ENCODE measurements at places on chromosomes 1 and 21.

- no peak for DNase-seq
Observed at GRCh38 chr1:54850069-54850730, 36.8 kb downstream of the DHCR24 start.

- no peak for DNase-seq
Observed at GRCh38 chr1:220914283-220915116, 35.3 kb downstream of the HLX start.

DNA sequence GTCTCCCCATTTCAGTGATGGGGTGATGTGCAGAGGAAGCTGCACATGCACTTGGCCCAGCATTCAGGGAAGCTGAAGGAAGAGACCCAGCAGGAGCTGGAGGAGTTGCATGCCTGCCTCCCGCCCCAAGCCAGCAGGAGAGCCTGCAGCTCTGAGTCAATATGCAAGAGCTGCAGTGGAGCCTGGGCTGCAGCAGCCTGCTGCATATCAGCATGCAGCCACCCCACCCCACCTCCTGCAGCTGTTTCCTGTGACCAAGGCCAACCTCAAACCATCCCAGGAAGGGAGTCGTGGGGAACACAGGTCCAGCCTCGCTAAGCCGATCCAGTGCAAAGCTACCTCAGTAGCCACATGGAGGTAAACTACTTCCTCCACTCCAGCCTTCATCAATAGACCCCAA, 18.9 kb downstream of the AGT start:
- no peak for DNase-seq

- no peak for DNase-seq
Observed at GRCh38 chr1:225514671-225515081, 86.8 kb upstream of the LBR start.

DNA sequence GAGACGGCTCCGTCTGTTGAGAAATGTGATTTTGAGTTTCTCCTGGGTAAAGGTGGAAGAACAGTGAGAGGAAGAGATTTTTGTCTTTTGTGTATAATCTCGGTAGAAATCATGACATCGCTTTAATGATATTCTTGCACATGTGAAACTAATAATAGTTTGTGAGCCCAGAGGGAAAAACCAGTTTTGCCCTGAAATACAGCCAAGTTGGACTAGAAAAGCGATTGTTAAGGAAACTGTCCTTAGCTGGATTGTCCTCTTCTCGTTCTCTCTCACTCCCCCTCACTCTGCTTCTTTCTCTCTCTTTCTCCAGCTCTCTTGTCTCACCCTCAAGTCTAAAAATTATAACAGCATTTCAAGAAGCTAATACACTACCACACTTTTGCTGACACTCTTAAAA, 17.1 kb downstream of the KCNJ6 start:
- DNase-seq = no peak

- no peak for DNase-seq
Observed at GRCh38 chr1:227356620-227357146, 38.4 kb upstream of the CDC42BPA start.

DNA sequence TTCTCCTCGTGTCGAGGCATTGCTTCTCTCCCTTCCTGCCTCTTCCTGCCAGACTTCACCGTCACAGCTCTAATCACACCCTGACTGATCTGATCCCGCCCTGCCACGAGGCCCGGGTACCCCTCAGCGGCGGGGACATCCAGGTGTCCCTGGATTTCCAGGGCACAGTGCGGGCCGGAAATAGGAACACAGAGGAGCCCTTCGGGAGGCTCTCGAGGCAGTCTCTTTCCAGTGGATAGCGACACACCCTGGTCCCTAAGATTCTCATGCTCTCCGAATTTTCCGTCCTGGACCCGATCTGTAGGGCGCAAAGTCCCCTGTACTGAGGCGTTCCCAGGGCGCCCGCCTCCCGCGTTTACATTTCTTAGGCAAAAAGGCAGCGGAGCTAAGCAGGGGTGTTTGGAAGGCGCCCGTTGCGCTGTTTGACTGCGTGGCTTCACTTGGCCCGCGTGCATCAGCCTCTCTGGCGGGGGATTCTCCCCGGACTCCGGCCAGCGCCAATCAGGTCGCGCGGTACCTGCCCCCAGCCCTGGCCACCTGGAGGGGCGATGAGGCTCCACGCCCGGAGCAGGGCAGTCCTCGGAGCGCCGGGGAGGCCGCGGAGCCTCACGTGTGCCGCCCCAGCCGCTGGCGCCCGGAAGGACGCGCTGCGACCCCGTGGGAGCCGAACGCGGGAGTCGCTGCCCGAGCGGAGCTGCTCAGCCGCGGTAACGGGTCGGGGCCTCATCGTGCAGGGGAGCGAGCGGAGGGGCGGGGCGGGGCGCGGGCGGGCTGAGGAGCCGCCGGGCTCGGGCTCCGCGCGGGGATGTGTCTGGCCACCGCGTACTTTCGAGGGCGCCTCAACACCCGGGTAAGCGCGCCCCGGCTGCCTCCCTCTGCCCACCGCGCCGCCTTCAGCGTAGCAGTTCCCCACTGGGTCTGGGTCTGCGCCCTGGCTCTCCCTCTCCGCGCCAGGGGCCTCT, at the start of gene FAM163A:
Gene FAM163A (plus strand): TSS at position 575 of the 962 bp plus-strand sequence. CDS start 69,807 bp downstream, outside the sequence.
- DNase-seq = no peak

DNA sequence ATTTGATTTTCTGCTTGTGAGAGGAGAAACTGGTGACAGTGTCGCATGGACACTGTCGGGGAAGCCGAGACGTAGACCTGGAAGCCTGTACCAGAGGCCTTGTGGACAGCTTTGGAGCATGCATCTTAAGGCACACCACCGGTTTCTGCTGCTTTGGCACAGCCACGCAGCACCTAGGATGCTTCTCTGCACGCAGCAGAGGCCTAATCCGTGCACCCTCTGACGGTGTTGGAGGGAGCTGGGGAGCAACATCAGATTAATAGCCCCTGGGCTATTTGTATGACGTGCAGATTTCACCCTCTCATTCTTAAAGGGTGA, 30.3 kb downstream of the TEX35 start:
- DNase-seq = no peak

Measured in CD4-positive, alpha-beta T cell (primary cell).